ENCODE measurements at places on chromosomes 1 and 21. TPM values are rescaled to one million over a fixed set of nuclear protein-coding genes. Genes with fewer than 3 reads are reported as not detected.

Gene AJAP1
- total RNA-seq = 0.16 TPM

- no peak for DNase-seq
Observed at GRCh38 chr1:59556802-59557548, 257.8 kb upstream of the HOOK1 start.

Gene SELL
- total RNA-seq = 2.4 TPM

GRCh38 chr1:197170538-197170937 lies 24.1 kb upstream of the ASPM start:
- DNase-seq = no peak

- DNase-seq = no peak
Observed at GRCh38 chr1:24945354-24946326, 15.6 kb upstream of the RUNX3 start.

DNA sequence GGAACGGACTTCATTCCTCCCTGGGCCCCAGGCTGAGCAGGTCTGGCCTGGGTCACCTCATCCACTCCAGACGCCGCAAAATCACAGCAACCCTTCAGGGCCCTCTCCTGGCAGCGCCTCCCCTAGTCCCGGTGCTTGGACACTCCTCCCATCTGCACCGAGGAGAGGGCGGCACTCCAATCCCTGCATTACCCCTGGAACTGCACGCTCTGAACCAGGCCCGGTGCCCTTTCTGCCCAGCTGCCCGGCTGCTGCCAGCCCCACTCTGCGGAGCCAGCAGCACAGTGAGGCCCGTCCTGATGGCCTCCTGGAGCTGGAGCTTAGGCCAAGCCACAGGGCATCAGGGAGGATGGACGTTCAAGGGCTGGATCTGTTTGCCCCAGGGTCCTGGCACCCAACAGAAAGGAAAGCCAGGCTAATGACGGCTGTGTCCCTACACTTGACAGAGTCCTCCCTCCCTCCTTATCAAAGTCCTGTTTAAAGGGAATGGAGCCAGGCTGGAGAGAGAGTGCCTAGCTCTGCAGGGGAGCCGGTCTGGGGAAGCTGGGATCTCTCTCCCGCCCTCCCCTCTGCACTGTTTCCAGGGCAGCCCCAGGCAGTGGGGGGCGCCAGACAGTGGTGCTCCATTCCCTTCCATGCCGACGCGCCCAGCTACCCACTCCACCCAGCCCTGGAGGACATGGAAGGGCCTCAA lies 12.7 kb downstream of the COL6A2 start:
- DNase-seq = peak; percentile 76

DNA sequence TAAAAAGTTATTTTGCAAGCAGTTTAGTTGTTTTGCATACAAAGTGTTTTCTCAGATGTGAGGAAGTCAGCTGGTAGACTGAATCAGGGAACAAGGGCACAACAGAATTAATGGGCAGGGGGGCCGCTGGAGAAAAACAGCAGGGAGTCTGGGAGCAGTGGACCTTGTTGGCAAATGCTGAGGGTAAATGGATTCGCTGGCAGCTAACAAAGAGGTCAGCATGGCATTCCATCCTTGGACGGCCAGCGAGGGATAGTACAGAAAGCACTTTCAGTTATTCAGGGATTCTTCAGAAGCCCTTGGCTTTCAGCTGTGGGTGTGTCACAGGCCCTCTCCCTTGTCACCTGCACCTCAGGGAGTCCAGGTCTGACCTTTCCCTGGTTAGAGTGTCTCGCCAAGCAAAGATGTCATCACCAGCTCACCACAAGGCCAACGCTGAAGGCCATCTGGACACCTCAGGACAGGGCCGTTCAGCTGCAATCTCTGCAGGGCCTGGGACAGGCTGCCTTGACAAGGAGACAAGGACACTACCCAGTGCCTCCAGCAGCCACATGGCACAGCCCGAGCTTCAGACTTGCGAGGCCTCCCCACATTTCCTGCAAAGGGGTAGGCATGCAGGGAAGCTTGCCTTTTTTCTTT lies 90.4 kb downstream of the KCNN3 start:
- DNase-seq = no peak

Gene RGS7
- total RNA-seq = not detected

DNA sequence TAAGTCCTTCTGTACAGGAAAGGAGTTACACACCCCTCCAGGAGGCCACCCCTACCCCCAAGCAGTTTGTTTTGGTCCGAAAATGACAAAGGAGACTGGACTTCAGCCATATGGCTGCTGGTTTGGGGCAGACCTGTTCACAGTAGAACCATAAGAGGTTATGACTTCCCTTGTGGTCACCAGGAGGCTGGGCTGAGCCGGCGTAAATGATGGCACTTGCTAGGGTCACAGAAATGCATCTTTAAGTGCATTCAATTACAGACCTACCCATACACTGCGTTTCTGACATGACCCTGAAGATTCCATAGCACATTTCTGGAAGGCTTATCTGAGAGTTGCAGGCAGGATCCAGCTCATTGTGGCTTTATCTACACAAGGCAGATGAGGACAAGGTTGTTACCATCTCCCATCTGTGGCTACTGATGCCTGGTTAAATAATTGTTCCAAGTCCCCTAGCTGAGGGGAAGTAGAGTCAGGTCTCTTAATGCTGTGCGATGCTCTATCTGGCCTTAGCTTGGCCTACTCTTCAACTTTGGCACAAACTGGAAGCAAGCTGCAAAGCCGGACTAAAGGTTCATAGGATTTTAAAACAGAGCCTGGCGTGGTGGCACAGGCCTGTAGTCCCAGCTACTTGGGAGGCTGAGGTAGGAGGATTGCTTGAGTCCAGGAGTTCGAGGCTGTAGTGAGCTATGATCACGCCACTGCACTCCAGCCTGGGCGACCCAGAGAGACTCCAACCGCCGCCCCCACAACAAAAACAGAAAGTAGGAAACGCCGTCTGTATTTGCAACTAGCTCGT lies 1.7 kb upstream of the TRIM67 start:
- DNase-seq = no peak

- DNase-seq = no peak
Observed at GRCh38 chr1:21759182-21759581, 23.8 kb downstream of the USP48 start.

Gene COL18A1
- 51.3 TPM for total RNA-seq

DNA sequence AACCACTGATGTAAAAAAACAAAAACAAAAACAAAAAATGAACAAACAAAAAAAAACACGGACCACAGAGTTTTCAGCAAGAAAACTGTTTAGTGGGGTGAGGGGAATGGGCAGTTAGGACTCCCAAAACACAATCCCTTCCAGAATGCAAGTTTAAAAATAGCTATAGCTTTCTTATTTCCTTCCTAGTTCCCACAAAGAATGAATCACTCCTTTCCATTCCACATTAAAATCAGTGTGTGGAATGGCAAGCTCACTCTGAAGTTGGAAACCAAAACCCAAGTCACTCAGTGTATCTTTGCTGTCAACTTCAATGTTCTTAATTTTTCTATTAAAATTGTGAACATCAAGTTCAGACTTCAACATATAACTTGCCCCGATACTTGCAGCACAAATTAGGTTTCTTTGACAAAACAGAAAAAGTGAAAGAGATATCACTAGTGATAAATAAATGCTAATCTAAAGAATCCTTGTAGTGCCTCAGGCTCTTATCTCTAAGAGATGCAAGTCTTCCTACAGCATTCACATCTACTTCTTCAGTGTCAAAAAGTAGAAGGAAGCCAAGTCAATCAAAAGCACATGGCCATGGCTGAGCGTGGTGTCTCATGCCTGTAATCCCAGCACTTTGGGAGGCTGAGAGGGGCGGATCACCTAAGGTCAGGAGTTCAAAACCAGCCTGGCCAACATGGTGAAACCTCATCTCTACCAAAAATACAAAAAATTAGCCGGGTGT lies 45.5 kb downstream of the TOR3A start:
- DNase-seq = no peak

- no peak for DNase-seq
Observed at GRCh38 chr1:23366598-23366997, 3.0 kb downstream of the ZNF436 start.

Gene TMOD4
- 0.37 TPM for total RNA-seq

Gene CACNA1E
- 0.42 TPM for total RNA-seq

Gene SPRR2G
- not detected for total RNA-seq

Gene DMBX1
- total RNA-seq = not detected

DNA sequence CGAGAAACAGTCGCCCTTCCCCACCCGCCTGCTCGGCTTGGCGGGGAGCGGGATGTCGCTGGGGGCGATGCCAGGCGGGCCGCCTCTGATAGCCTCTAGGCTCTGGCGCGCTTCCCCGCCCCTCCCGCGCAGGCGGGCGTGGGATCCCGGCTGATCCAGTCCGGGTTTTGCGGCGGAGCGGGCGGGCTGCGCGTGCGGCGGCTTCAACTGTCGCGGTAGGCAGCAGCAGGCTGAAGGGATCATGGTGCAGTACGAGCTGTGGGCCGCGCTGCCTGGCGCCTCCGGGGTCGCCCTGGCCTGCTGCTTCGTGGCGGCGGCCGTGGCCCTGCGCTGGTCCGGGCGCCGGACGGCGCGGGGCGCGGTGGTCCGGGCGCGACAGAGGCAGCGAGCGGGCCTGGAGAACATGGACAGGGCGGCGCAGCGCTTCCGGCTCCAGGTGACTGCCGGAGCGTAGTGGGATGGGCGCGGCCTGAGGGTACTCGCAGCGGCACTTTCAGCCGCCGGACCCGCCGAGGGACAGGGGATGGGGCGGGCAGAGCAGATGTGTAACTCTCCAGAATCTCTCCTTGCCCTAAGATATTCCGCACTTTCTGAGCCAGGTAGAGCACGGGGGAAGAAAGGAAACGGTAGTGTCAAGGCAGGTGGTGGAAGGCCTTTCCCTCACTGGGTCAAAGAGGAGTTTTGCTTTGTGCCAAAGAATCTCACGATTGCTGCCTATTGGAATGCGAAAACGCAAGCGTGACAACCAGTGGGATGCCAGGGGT lies at the start of gene FAAH:
Gene FAAH (plus strand): TSS at position 210 of the 764 bp plus-strand sequence. CDS start 32 bp downstream, at position 242.
- DNase-seq = peak; percentile 59
